ENCODE measurements at places on chromosomes 6 and 20. TPM values are rescaled to one million over a fixed set of nuclear protein-coding genes. Genes with fewer than 3 reads are reported as not detected.

Gene BIRC7
- 0.25 TPM for total RNA-seq

Gene CLIC5
- not detected for total RNA-seq

Gene KCNQ2
- total RNA-seq: not detected

Gene HRH3
- total RNA-seq: not detected

Gene SEL1L2
- not detected for total RNA-seq

Gene COL12A1
- 342 TPM for total RNA-seq

Gene TTK
- 35.9 TPM for total RNA-seq

Gene CLPSL1
- not detected for total RNA-seq

Gene REV3L
- 106 TPM for total RNA-seq

Gene SLC22A16
- not detected for total RNA-seq

Gene CYP39A1
- 4.7 TPM for total RNA-seq

All from fibroblast of the aortic adventitia (primary cell).